ENCODE measurements at places on chromosomes 2 and 18.

- DNase-seq, result no peak
These were observed 114.0 kb downstream of the CYP26B1 start for GRCh38 chr2:72033636-72034035.

DNA sequence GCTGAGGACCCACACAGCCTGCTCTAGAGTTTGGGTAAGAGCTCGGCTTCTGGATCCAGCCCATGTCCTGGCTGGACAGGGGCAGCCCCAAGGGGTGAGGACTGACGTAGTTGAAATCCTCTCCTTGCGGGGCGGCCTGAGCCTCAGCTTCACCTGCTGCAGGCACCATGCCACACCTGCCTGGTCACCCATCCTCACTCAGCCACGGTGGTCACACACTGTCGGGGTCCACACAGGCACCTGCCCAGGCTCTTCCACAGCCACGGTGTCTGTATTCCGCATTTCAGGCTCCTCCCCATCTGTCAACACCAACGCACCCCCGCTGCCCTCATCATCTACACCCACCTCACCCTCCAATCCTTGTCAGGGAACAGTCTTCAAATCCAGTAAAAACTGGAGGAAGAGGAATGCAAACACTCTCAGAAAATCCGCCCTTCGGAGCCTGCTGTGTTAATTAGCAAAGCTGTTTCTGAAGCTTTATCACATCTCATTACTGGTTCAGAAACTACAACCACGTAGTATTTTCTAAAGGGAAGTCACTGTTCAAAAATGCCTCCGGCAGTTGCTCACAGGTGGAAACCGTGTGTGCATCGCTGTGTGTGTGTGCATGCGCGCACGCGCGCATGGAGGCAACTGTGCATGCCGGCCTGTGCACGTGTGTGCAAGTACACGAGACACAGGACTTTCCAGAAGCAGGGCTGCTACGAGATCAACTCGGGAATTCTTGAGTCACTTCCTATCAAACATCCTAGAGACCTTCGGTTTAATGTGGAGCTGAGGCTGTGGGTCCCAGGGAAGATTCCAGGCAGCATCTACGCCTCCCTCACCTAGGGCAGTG, 38.2 kb downstream of the SLC66A2 start:
- no peak for DNase-seq

DNA sequence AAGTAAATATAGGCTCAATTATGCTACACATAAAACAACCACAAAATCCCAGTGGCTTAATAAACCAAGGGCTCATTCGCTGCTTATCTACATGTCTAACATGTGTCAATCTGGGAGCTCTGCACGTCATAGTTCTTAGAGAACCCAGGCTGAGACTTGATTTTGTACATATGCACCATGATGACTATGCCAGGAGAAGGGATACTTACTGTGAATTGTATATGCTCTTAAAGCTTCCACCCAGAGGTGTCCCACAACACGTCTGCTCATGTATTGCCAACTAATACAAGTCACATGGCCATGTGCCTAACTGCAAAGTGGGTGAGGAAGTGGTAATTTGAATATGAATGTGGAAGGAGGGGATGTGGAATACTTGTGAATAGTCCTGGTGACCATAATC, 262.1 kb downstream of the CPS1 start:
- DNase-seq, result no peak

DNA sequence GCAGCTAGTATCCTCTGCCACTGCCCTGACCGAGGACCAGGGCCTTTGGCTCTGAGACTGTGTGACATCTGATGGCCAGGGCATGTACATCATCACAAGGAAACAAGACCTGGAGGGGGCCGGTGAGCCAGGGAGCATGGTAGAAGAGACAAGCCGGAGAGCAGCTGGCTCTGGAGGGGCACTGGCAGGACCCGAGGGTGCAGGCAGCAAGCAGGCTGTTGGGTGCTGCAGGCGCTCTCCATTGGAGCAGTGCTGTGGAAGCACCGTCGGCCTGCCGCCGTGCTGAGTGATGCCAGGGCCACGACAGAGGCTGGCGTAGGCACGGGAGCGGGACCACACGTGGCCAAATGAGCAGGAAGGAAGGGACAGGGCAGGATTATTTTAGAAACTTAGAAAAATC, 335.2 kb downstream of the GBX2 start:
- no peak for DNase-seq

DNA sequence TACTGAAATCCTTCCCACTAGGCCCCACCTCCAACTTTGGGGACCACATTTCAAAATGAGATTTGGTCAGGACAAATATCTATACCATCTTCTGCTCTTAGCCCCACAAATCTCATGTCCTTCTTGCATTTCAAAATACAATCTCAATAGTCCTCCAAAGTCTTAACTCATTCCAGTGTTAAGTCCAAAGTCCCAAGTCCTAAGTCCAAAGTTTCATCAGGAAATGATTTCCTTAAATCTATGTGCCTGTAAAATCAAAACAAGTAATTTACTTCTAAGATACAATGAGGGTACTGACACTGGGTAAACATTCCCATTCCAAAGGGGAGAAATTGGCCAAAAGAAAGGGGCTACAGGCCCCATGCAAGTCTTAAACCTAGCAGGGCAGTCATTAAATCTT, 40.5 kb upstream of the TNP1 start:
- no peak for DNase-seq

All from stimulated activated CD4-positive, alpha-beta T cell treated with anti-CD3 and anti-CD28 coated beads, Interleukin-12 subunit alpha, Interleukin-12 subunit beta, amount 100 ng/mL, for 24 hours (primary cell).